Stimulated activated CD8-positive, alpha-beta memory T cell treated with anti-CD3 and anti-CD28 coated beads, Interleukin-4, amount 100 ng/mL, for 24 hours (primary cell): ENCODE measurements at places on chromosomes 7 and 10.

DNA sequence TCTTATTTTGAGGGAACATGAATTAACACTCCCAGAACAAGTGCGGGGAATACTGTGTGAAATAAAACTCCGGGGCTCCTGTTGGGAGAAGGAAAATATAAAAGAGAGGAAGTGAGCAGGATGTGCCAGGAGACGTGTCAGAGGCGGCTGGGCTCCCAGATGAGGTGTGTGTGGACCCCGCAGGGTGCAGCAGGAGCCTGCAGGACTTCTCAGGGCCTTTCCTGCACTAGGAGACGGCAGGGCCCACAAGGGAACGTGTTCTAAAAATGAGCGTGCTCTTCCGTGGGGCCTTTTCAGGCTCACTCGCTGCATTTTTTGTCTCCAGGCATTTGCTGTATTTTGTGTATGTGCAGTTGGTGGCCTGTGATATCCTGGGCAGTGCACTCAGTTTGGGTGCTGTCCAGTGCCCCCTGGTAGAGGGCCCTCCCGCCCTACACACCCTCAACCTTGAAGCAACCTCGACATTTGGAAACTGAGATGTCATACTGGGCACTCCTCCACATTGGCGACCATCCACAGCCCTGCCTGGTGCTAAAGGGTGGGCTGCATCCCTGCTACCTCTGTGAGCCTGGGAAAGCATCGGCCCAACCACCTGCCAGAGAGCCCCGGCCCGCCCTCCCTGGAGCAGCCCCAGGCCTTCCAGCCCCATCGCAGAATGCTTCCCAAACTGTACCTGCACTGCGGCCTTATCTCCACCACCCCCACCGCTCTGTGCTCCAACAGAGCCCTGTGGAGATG lies 35.2 kb upstream of the EN2 start:
- DNase-seq = no peak

- peak; percentile 19 for DNase-seq
These were observed 1.3 kb upstream of the GRK5 start for GRCh38 chr10:119205894-119206602.

DNA sequence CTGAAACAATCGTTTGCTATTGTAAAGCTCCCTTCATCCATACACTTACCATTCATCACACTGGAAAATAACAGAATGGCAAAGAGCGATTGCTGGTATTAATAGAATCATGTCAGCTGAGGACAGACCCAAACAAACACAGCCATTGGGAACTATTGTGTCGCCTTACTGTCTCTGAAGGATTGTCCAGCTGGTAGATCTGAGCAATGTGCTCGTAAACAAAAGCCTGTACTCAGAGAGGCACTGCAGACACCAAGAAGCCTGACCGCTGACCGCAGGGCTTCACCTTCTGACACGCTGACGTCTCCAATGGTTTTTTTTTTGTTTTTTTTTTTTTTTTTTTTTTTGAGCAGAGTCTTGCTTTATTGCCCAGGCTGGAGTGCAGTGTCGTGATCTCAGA lies 151.0 kb upstream of the FRMD4A start:
- no peak for DNase-seq

GRCh38 chr7:90579181-90579688 lies 16.9 kb upstream of the CDK14 start:
- DNase-seq = no peak

DNA sequence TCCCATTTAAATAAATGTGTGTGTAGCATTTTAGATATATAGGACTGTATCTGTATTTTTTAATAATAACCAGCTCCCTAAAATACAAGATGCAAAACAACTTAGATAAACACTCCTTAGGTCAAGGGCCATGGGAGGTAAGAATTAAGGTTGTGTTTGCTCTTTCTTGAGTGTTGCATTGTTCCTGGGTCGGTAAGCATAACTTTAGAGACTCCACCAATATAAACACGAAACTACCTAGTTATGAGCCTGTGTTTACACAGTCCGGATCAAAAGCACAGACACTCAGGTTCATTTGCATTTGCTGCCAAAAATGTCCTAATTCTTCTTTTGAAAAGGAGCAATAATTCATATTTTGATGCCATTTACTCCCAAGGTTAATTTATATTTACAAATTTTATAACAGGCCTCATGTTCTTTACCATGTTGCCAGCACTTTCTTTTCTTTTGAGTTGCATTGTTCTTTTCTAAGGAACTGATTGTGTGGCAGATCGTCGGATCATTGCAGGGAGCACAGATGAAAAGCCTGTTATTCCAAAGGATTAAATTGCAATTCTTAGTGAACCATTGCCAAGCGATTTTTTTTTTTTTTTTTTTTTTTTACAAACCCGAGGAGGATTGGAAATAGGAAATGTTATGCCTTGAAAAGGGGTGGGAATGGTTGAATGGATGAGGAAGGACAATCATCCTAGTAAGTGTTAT lies 45.8 kb upstream of the GLCCI1 start:
- no peak for DNase-seq

- no peak for DNase-seq
These were observed 267.2 kb downstream of the GLRX3 start for GRCh38 chr10:130403153-130404075.

GRCh38 chr10:110160081-110160480 lies 47.3 kb upstream of the MXI1 start:
- no peak for DNase-seq

DNA sequence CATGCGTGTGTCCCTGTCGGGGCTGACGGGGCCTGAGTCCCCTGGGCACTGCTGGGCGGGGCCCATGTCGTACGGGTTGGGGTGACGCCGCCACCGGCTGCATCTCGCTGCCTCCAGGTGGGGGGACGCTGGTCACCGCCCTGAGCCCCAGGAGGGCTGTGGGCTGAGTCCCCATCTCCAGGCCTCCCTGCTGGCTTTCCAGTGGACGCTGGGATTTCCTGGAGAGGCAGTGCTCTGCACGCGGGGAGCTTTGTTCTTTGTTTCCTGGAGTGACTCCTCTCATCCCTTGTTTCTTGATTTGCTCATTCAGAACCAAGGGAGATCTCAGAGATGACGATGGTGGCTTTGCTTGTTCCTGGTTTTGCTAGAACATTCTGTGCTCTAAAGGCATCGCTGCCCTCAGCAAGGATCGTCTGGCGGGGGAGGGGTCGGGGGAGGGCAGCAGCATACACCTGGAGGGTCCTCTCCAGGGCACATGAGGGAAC lies 21.0 kb downstream of the PWWP2B start:
- no peak for DNase-seq

DNA sequence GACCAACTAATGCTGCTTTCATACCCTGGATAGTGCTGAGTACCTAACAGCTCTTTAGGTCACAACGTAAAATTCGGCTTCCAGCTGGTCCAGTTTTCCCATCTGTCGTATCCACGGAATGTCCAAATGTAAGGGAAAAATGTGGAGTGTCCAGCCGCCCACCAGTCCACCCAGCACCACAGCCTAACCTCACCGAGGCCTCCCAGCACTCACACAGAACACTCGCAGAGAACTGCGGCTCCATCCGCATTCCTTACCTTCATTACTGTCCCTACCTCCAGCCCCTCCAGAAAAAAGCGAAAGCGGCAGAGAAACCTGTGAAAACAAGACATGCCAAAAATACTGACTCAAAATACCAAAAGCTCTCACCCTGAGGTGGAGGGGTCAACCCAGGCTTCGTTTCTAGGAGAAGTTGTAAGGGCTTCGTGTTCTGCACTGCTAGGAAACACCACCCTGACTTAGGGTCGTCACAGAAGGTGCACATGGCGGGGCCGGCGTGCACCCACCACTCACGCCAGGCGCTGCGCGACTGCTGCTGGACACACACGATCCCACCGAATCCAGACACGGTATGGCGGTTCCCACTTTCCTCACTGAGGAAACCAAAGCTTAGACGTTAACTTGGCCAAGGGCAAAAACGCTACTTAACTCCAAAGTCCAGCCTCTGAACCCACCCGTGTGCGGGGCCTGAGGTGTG lies 73.9 kb downstream of the AMZ1 start:
- no peak for DNase-seq

DNA sequence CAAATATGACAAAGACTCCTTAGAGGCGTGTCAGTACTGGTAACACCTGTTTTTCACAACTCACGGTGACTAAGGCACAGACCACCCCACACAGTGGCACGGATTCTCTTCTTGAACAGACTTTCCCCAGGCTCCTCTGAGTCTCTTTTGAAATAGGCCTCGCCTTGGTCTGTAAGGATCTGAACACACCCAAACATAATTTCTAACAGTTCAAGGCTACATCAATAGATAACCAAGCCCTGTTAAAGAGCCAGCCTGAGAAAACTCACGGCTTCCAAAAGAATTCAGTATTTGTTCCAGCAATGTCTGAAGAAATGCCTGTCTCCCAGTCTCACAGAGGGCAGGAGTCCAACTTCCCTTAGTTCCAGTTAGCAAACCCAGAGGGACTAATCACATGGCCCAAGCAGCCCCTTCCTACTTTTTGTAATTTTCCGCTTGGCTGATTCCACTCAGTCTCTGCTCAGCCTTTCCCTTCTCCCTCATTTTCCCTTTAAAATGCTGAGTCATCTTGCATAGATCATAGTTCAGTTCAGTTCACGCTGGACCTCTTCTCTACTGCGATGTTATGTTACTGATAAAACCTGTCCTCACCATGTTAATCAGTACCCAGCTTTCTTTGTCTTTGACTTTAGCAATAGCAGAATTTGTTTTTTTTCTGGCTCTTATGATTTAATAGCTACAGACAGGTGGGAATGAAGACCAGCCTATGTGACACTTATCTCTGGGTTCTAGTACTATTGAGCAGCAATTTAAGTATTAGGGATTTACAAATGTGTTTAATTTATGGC lies 22.6 kb upstream of the AKR1C3 start:
- no peak for DNase-seq

GRCh38 chr7:99402854-99403253 lies 5.5 kb downstream of the PDAP1 start:
- no peak for DNase-seq

GRCh38 chr7:26413007-26413691 lies 121.5 kb downstream of the SNX10 start:
- DNase-seq = no peak

DNA sequence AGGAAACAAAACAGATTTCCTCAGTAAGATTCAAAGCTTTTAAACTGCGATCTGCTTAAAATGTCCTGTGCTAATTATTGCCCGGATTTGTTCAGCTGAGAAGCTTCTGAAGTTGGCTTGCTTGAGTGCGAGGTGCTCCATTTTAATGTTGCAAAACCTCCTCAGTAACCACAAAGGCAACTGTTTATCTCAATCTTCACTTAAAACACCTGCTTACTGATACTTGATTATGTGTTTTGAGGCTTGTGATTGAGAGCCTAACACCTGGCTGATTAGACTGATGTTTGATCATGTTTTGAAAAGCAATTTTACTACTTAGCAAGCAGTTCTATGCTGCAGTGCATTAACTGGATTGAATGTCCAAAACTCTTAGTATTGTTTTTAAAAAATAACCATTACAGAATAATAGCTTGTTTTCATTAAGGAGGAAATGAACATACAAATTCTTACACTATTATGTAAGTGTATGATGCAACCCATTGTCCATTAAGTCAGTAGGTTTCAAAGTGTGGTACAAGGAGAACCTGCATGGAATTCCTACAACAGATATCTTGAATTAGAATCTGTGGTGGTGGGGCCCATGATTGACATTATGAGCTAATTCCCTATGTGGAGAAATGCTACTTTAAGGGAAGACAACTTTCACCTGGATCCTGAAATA lies 96.9 kb upstream of the FAM180A start:
- DNase-seq = no peak

GRCh38 chr7:129515381-129515780 lies 13.1 kb downstream of the SMKR1 start:
- no peak for DNase-seq

- no peak for DNase-seq
These were observed 150.4 kb downstream of the PPP1R3A start for GRCh38 chr7:113768387-113768786.

GRCh38 chr7:107115762-107116540 lies 52.9 kb upstream of the HBP1 start:
- no peak for DNase-seq

DNA sequence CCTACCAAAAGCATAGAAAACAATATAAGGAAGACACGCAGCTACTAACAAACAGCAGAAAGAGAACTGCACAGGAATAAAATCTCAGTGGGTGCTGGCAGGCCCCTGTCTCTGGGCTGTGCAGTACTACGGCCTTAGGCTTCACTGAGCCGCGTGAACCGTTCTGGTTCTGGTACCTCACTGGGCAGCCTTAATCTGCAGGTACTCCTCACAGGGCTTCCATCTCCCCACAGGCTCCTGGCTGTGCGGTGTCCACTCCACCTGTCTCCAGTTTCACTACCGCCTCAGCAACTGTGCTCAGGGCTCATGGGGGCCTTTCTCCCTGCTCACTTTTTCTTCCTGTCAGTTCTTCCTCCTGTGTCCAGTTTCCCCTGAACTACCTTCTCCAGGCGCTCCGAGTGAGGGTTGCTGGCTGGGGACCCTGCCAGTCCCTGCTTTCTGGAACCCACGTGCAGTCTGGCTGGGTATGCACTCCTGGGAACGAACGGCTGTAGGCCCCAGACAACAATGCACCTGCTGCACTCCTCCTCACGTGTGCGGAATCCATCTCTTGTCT lies 75.7 kb downstream of the VIPR2 start:
- no peak for DNase-seq

DNA sequence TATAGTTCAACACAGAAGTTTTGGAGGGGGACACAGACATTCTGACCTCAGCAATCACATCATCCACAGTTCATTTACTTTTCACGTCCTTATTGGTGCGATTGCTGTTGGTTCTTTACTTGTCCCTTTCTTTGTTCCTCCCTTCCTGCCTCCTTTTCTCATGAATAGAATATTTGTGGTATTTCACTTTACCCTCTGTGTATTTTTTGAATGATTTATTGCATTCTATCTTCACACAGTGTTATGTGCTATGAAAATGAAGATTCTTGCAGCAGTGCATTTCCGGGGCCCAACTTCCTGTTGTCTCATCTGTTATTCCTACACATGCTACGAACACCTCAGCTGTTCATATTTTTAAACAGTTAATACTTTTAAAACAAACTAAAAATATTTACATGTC lies 179.6 kb downstream of the ZMYND11 start:
- no peak for DNase-seq

DNA sequence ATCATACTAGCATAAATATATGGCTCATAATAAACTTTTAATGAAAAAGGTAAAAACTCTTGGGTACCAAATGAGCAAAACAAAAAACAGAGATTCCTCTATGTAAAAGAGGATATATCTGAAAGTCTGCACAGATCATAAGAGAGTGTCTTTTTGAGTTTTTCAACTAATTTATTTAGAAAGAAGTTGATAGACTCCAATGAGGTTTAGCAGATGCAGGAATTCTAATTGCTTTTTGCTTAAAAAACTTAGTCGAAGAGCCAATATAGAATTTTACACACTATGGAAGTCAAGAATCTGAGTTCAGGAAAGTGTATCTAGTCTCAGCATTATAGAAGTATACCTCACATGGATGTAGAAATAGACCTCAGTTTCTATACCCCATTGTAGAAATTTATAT lies 3.4 kb upstream of the MLLT10 start:
- DNase-seq = no peak

- DNase-seq = no peak
These were observed 14.1 kb downstream of the LARP4B start for GRCh38 chr10:917416-917720.
